ENCODE measurements at places on chromosomes 7 and 10. TPM values are rescaled to one million over a fixed set of nuclear protein-coding genes. Genes with fewer than 3 reads are reported as not detected.

Gene NSMCE4A
- total RNA-seq, result 70.6 TPM

Gene LIPN
- not detected for total RNA-seq

Gene CDC14C
- total RNA-seq, result not detected

GRCh38 chr10:119538632-119539358 is 3.7 kb downstream of the RGS10 start:
- no peak for DNase-seq
- peaks cover 13% of the 10 kb centered on the region for H3K4me1 ChIP-seq
- H3K36me3 ChIP-seq, result peaks cover 4% of the 10 kb centered on the region
- no peaks in the 10 kb centered on the region for H3K27me3 ChIP-seq
- H3K27ac ChIP-seq, result no peak overlapping the region
- no peak overlapping the region for H3K4me3 ChIP-seq

GRCh38 chr10:31876652-31877352 is 51.8 kb downstream of the ARHGAP12 start:
- H3K27ac ChIP-seq, result peak overlapping the region; percentile 50
- H3K4me3 ChIP-seq, result no peak overlapping the region
- H3K27me3 ChIP-seq, result no peaks in the 10 kb centered on the region
- no peak for DNase-seq
- peaks cover 60% of the 10 kb centered on the region for H3K4me1 ChIP-seq
- no peaks in the 10 kb centered on the region for H3K36me3 ChIP-seq
